ENCODE measurements at places on chromosomes 13 and 19. TPM values are rescaled to one million over a fixed set of nuclear protein-coding genes. Genes with fewer than 3 reads are reported as not detected.

C3 gene
- polyA plus RNA-seq = 493 TPM

- no peaks in the 10 kb centered on the region for H3K4me1 ChIP-seq
- H3K4me3 ChIP-seq = no peak overlapping the region
- H3K27me3 ChIP-seq = no peaks in the 10 kb centered on the region
- H3K36me3 ChIP-seq = no peaks in the 10 kb centered on the region
Measured at GRCh38 chr19:18946918-18947317, 5.9 kb upstream of the HOMER3 start.

DNA sequence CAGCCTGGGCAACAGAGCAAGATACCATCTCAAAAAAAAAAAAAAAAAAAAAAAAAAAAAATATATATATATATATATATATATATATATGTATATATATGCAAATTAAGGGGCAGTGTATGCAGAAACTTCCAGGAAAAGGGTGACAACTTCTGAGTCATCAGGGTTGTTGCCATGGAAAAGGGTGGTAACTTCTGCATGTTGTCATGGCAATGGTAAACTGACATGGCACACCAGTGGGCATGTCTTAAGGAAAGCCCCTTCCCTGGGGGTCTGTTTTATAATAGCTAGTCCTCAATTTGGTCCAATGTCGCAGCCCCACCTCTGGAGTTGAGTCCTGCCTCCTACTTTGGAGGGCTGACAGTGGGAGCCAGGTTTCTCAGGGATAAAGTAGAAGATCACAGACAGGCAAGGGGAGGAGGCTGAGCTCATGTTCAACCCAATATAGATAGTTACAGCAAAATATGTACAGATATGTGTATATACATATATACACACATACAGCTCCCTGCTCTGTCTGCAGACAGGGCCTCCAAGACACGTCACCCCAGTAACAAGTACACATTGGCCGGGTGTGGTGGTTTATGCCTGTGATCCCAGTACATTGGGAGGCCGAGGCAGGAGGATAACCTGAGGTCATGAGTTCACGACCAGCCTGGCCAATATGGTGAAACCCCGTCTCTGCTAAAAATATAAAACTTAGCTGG, 7.2 kb upstream of the FCHO1 start:
- no peaks in the 10 kb centered on the region for H3K27me3 ChIP-seq
- no peaks in the 10 kb centered on the region for H3K36me3 ChIP-seq
- no peak overlapping the region for H3K4me3 ChIP-seq
- DNase-seq = no peak

GRCh38 chr13:32391101-32391619, 36.8 kb downstream of the N4BP2L1 start:
- H3K27ac ChIP-seq = no peak overlapping the region
- no peaks in the 10 kb centered on the region for H3K36me3 ChIP-seq
- H3K4me1 ChIP-seq = no peaks in the 10 kb centered on the region
- no peak overlapping the region for H3K4me3 ChIP-seq
- no peaks in the 10 kb centered on the region for H3K27me3 ChIP-seq

DNA sequence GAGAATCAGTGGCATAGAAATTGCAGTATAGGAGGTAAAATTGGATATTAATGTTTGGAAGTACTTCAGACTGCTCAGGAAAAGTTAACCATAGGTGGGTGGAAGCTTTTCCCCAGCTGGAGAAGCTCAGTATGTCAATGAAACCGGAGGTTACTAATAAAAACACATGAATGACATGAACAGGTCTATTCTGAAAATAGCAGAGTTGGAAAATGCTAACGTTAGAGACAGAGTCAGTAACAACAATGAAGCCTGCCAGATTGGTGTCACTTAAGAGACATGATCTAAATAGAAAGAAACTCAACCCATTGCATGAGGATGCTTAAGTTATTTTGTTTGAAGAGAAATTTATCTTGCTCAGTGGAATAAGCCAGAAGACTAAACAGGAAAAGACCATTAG, 364.5 kb downstream of the DNAJC15 start:
- no peak for DNase-seq
- H3K4me3 ChIP-seq = no peak overlapping the region
- H3K4me1 ChIP-seq = peaks cover 30% of the 10 kb centered on the region
- H3K27me3 ChIP-seq = no peaks in the 10 kb centered on the region

- no peak overlapping the region for H3K27ac ChIP-seq
- H3K4me1 ChIP-seq = no peaks in the 10 kb centered on the region
Measured at GRCh38 chr13:62563251-62563650, 1147.6 kb upstream of the PCDH20 start.

GRCh38 chr19:12949363-12950283, 4.0 kb downstream of the RAD23A start:
- H3K27ac ChIP-seq = no peak overlapping the region
- H3K4me1 ChIP-seq = peaks cover 23% of the 10 kb centered on the region
- no peak for DNase-seq
- no peaks in the 10 kb centered on the region for H3K27me3 ChIP-seq
- no peak overlapping the region for H3K4me3 ChIP-seq
- H3K36me3 ChIP-seq = no peaks in the 10 kb centered on the region

GRCh38 chr13:58463841-58464240, 832.3 kb downstream of the PCDH17 start:
- no peaks in the 10 kb centered on the region for H3K27me3 ChIP-seq
- H3K27ac ChIP-seq = no peak overlapping the region
- no peaks in the 10 kb centered on the region for H3K36me3 ChIP-seq
- no peaks in the 10 kb centered on the region for H3K4me1 ChIP-seq
- no peak overlapping the region for H3K4me3 ChIP-seq
- no peak for DNase-seq

CCDC169 gene
- 4.2 TPM for polyA plus RNA-seq

DNA sequence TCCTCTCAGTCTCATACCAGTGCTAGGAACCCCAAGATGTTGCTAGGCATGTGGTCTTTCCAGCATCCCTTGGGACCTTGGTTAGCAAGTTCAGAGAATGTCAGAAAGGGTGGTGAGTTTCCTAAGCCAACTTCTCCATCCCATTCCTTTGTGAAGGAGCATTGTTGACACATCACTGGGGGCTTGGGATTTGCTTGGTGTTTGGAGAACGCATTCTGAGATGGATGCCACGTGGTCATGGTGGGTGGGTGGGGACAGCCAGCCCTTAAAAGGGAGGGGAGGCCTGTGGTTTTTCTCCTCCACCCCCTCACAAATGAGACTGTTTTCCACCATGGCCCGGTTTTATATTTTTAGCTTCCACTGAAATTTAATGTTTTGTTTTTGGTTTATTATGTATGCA, 83.3 kb upstream of the ZNF536 start:
- H3K27ac ChIP-seq = no peak overlapping the region
- no peak overlapping the region for H3K4me3 ChIP-seq
- no peaks in the 10 kb centered on the region for H3K36me3 ChIP-seq

- H3K27me3 ChIP-seq = peaks cover 78% of the 10 kb centered on the region
- H3K4me3 ChIP-seq = no peak overlapping the region
- no peak overlapping the region for H3K27ac ChIP-seq
- H3K36me3 ChIP-seq = no peaks in the 10 kb centered on the region
- H3K4me1 ChIP-seq = no peaks in the 10 kb centered on the region
- DNase-seq = no peak
Measured at GRCh38 chr19:53960187-53960586, 2.5 kb upstream of the CACNG8 start.

GRCh38 chr13:48142436-48142835, 47.5 kb upstream of the MED4 start:
- H3K36me3 ChIP-seq = no peaks in the 10 kb centered on the region
- no peaks in the 10 kb centered on the region for H3K4me1 ChIP-seq
- H3K27me3 ChIP-seq = no peaks in the 10 kb centered on the region
- DNase-seq = no peak

GRCh38 chr13:39786091-39786490, 130.6 kb downstream of the COG6 start:
- H3K4me3 ChIP-seq = no peak overlapping the region
- DNase-seq = no peak
- H3K27ac ChIP-seq = no peak overlapping the region
- H3K4me1 ChIP-seq = no peaks in the 10 kb centered on the region
- H3K36me3 ChIP-seq = no peaks in the 10 kb centered on the region

- DNase-seq = no peak
- no peaks in the 10 kb centered on the region for H3K27me3 ChIP-seq
- H3K27ac ChIP-seq = no peak overlapping the region
- no peaks in the 10 kb centered on the region for H3K36me3 ChIP-seq
Measured at GRCh38 chr13:67696775-67697174, 466.6 kb upstream of the PCDH9 start.

GGN gene
- polyA plus RNA-seq = 1.1 TPM

DNA sequence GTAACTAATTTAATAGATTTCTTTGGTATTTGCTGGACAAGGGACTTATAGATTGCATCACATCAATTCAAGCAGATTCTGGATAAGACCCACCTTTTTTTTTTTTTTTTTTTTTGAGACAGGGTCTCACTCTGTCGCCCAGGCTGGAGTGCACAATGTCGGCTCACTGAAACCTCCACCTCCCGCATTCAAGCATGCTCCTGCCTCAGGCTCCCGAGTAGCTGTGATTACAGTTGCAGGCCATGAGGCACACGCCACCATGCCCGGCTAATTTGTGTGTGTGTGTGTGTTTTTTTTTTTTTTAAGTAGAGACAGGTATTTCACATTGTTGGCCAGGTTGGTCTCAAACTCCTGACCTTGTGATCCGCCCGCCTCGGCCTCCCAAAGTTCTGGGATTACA, 4.2 kb upstream of the PRODH2 start:
- no peak overlapping the region for H3K27ac ChIP-seq
- H3K4me1 ChIP-seq = no peaks in the 10 kb centered on the region
- no peak for DNase-seq
- H3K4me3 ChIP-seq = no peak overlapping the region
- H3K27me3 ChIP-seq = no peaks in the 10 kb centered on the region

DNA sequence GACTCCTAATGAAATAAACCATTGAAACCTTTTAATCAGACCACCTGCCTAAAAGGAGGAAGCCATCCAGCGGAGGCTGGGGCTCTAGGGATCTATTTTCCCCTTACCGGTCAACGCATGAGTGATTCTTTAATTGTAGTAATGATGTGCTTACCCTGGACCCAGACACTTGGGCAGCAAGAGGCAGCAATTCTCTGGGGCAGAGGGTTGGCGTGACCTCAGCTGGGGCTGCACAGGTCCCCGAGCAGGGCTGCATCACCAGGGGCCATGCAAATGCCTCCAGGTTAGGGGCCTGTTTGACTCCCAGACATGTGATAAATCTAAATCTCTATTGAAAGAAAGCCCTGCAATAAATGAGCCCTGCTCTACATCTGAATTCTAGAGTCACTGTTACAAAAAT, 194.2 kb upstream of the TSHZ3 start:
- no peak overlapping the region for H3K4me3 ChIP-seq
- peaks cover 14% of the 10 kb centered on the region for H3K27me3 ChIP-seq
- no peak overlapping the region for H3K27ac ChIP-seq
- H3K36me3 ChIP-seq = no peaks in the 10 kb centered on the region
